ENCODE measurements at places on chromosomes 3 and 15.

DNA sequence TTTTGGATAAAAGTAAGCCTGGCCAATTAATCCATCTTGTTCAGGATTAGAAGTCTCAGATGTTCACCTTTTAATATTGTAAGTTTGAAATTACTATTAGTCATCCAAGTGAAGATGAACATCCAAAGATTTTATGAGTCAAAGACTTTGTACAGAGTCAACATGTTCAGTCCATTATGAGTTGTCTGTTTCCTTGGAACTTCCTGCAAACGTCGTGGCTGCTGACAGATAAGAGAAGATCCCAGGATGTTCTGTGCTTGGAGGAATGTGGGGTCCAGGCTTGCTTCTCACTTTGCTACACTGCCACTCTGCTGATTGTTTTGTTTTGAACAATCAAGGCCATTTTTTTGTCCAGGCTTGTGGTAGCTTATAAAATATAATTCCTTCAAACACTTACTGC lies 74.3 kb upstream of the SLCO2A1 start:
- no peak for DNase-seq

DNA sequence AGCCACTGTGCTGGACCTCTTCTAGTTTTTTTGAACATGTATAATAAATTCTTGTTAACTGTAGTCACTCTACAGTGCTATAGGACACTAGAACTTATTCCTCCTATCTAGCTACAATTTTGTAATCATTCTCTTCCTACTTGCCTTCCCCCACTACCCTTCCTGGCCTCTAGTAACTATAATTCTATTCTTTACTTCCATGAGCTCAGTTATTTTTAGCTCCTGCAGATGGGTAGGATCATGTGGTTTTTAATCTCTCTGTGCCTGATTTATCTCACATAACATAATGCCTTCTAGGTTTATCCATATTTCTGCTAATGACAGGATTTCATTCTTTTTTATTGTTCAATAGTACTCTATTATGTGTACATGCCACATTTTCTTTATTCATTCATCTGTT lies 113.2 kb upstream of the FGF7 start:
- DNase-seq = no peak

- peak; percentile 81 for DNase-seq
These were observed 11.5 kb downstream of the CSK start for GRCh38 chr15:74793135-74794028.

DNA sequence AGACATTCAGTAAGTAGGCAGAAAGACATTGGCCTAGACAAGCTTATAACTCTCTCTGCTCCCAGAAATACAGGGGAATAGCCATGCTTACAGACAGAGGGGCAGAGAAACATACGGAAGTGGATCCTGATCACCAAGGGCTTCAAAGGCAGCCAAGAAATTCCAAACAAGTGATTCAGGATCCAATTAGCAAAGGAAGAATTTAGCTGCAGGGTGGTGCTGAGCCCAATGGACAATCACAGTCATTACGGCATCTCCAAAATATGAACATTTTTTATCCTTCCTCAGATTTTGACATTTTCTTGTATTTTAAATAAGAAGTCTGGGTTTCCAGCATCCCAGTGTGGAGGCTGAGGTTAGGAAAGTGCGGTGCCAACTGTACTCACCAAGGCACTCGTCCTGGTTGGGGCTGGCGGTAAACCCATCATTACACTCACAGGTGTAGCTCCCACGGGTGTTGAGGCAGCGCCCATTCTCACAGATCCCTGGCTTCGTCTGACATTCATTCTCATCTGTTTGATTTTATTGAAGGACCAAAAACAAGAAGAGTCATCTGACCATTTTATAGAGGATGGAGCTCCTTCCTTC lies 96.8 kb downstream of the DUT start:
- DNase-seq = no peak

DNA sequence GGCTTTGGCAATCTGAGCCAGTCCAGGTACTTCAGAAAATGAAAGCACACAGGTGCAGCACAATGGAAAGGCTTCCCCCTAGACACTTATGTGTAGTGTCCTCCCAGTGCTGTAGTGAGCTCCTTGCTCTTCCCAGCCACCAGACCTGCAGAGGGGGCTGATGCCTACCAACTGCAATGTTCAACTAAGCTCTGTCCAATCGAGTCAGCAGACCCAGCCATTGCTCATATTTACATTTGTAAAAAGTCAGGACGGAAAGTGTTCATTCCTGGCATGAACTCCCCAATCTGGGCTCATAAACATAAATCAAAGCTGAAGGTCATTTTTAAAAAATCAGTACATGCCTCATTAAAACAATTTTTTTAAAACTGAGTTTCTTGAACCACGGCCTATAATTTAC lies 73.0 kb downstream of the FOXP1 start:
- no peak for DNase-seq
